Tibial nerve (tissue), 4 donors: ENCODE measurements at places on chromosomes 11 and 22. TPM values are rescaled to one million over a fixed set of nuclear protein-coding genes. Genes with fewer than 3 reads are reported as not detected.

Gene GLB1L2
- total RNA-seq: 2.0 TPM

DNA sequence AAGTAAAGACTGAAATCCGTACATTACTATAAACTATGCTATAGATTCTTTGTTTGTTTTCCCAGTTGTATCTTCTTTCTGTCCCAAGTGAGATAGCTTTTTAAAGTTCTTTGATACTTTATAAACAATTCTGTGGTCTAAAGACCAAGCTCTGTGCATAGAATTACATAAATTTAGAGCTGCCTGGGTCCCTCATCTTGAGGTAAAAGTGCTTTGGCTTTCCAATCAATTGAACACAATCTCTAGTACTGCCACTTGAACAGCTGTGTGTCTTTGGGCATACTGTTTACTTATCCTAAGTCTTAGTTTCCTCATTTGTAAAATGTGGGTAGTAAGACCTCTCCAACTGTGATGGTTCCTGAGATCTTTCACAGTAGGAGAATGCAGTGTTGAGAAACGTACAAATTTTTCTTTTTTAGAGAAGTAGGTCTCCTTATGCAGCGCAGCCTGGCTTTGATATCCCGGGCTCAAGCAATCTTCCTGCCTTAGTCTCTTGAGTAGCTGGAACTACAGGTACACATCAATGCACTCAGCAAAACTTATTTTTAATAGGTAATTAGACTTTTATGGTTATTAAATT, 2.5 kb upstream of the EED start:
- H3K36me3 ChIP-seq: no peaks in the 10 kb centered on the region

Gene SCN3B
- total RNA-seq: under 0.01 TPM

Gene ART1
- total RNA-seq: not detected

GRCh38 chr11:111523343-111523742, 8.8 kb downstream of the HOATZ start:
- H3K27me3 ChIP-seq: no peaks in the 10 kb centered on the region
- H3K4me1 ChIP-seq: no peaks in the 10 kb centered on the region
- H3K4me3 ChIP-seq: no peak overlapping the region

DNA sequence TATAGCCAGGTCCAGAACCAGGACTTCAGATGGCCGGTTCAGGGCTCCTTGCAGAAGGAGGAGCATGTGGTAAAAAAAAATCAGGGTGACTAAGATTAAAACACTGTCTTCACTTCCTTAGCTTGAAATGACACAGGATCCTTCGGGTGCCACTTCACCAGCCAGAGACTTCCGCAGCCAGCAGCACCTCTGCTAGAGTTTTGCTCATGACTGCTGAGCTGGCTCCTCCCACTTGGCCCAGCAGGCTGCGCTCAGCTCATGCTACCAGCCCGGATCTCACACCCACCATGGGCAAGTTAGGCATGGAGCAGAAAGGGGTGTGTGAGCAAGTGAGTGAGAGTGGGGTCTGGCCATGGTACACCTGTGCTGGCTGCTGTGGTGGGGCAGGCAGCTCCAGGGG, 6.6 kb upstream of the MS4A18 start:
- no peaks in the 10 kb centered on the region for H3K36me3 ChIP-seq
- H3K27me3 ChIP-seq: no peaks in the 10 kb centered on the region
- H3K4me1 ChIP-seq: no peaks in the 10 kb centered on the region
- no peak for DNase-seq
- H3K4me3 ChIP-seq: no peak overlapping the region

Gene RHOD
- total RNA-seq: 15.9 TPM

DNA sequence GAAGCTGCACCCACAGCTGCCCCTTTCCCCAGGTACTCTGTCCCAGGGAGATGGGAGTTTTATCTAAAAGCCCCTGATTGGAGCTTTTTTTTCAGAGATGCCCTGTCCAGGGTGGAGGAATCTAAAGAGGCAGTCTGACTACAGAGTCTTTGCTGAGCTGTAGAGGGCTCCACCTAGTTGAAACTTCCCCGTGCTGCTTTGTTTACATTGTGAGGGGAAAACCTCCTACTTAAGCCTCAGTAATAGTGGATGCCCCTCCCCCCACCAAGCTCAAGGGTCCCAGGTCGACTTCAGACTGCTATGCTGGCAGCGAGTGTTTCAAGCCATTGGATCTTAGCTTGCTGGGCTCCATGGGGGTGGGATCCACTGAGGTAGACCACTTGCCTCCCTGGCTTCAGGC, 470.1 kb upstream of the LARGE1 start:
- no peak for DNase-seq
- no peaks in the 10 kb centered on the region for H3K27me3 ChIP-seq
- H3K36me3 ChIP-seq: no peaks in the 10 kb centered on the region
- no peak overlapping the region for H3K27ac ChIP-seq
- no peaks in the 10 kb centered on the region for H3K4me1 ChIP-seq

DNA sequence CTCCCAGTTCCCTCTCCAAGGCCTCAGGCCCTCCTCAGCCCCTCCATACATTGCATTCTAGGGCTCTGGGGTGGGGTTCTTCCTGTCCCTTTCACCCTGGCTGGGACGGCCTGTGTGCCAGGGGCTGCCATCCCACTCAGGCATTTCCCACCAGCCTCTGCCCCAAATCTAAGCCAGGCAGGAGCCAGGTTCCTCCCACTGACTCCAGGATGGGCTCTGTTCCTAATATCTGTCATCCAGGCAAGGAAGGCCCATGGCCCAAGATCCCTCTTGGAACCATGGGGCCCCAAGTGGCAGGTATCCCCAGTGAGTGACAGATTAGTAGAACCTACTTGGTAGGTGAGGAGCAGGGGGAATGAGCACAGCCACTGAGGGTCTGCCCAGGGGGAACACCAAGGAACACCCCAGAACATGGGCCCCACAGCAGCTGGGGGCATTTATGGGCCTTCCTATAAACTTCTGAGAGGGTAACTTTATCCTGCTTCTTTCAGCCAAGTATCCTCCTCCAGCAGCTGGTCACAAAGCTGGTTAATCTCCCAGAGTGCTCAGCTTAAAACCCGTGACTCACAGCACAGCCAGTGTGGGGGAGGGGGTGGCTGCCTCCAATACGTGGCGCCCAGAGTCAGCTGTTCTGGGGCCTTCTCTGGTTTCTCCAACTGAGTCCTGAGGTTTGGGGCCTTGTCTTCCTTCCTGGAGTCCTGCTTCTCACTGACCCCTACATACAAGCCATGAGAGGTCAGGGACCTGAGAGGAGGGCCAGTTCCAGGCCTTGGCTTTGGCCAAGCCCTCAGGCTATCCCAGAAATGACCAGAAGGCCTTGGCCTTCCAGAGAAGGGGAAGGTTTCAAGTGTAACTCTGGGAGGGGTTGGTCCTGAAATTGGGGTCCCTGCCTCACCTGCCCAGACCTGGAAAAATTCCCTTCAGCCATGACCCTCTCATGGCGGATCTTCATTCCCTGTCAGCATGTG, 19.9 kb upstream of the MYOD1 start:
- H3K27me3 ChIP-seq: peaks cover 24% of the 10 kb centered on the region
- no peaks in the 10 kb centered on the region for H3K4me1 ChIP-seq
- no peak overlapping the region for H3K4me3 ChIP-seq
- H3K36me3 ChIP-seq: no peaks in the 10 kb centered on the region

Gene OR8D1
- not detected for total RNA-seq

Gene CHST1
- total RNA-seq: 1.7 TPM

- H3K27me3 ChIP-seq: no peaks in the 10 kb centered on the region
- H3K36me3 ChIP-seq: no peaks in the 10 kb centered on the region
- no peak overlapping the region for H3K27ac ChIP-seq
- no peak overlapping the region for H3K4me3 ChIP-seq
- no peaks in the 10 kb centered on the region for H3K4me1 ChIP-seq
Observed at GRCh38 chr22:49641770-49642313, 185.8 kb downstream of the BRD1 start.

DNA sequence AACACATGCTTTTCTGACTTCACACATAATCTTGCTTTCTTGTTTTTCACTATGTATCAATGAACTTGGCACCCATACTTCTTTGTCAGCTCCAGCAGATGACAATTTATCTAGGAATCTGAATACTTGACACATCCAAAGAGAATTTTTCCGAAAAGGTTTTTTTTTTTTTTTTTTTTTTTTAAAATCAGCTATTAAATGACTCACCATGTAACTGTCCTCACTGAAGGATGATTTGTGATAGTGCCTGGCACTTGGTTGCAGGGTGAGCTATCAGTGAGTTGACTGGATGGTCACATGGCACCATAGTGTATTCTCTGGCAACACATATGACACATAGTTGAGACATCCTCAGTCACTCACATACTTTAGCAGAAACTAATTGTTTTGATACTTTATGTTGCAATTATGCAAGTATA, 133.4 kb upstream of the E2F8 start:
- H3K36me3 ChIP-seq: no peaks in the 10 kb centered on the region
- no peak overlapping the region for H3K27ac ChIP-seq
- no peak for DNase-seq
- H3K4me1 ChIP-seq: peaks cover 16% of the 10 kb centered on the region
- H3K27me3 ChIP-seq: no peaks in the 10 kb centered on the region

- H3K4me3 ChIP-seq: no peak overlapping the region
- H3K27me3 ChIP-seq: no peaks in the 10 kb centered on the region
- no peak overlapping the region for H3K27ac ChIP-seq
- DNase-seq: no peak
Observed at GRCh38 chr11:8070417-8071115, 10.4 kb upstream of the TUB start.

Gene SAA4
- not detected for total RNA-seq

DNA sequence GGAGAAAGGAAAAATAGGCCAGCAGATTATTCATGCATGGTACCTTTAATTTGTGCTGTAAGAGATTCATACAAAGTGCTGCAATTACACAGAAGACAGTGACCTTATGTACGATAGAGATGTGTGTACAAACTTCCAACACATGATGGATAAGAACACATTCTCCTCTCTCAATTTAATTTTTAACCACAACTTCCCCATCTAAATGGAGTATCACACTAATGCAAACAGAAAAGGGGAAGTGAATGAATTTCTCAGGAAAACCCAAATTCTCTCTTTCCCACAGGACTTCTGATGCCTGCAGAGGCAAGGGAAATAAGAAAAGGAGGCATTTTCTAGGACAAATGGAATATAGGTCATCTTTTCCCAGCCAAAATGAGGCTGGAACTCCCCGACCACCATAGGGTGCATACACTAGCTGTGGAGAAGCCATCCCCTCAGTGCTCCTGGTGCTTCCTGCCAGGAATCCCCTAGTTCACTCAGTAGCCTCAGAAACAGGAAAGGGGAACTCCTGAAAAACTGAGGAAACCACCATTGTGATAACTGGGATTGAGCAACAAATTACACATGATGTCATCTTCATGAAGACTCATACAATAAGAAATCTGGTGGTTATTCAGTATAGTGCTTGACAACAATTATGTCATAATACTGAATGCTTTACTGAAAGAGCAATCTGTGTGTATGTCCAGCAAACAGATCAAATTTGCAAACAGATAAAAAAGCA, 22.4 kb downstream of the MMP10 start:
- no peaks in the 10 kb centered on the region for H3K4me1 ChIP-seq
- no peaks in the 10 kb centered on the region for H3K36me3 ChIP-seq
- DNase-seq: no peak

Gene AQP11
- 0.78 TPM for total RNA-seq

- no peak overlapping the region for H3K4me3 ChIP-seq
- H3K4me1 ChIP-seq: no peaks in the 10 kb centered on the region
- DNase-seq: no peak
- no peaks in the 10 kb centered on the region for H3K36me3 ChIP-seq
Observed at GRCh38 chr22:27715106-27715505, 86.5 kb downstream of the MN1 start.

- DNase-seq: no peak
- H3K4me3 ChIP-seq: no peak overlapping the region
- no peaks in the 10 kb centered on the region for H3K27me3 ChIP-seq
Observed at GRCh38 chr11:48538991-48539390, 50.4 kb downstream of the OR4A47 start.

DNA sequence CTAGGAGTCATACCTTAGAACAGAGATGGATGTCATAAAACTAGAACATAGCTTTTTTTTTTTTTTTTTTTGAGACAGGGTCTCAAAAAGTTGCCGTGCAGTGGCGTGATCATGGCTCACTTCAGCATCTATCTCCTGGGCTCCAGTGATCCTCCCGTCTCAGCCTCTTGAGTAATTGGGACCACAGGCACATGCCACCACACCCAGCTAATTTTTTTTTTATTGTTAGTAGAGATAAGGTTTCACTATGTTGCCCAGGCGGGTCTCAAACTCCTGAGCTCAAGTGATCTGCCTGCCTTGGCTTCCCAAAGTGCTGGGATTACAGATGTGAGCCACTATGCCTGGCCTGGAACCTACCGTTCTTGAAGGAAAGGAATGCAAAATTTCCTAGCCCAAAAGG, 8.8 kb upstream of the CEP295 start:
- H3K27ac ChIP-seq: no peak overlapping the region
- H3K27me3 ChIP-seq: peaks cover 6% of the 10 kb centered on the region
- no peaks in the 10 kb centered on the region for H3K36me3 ChIP-seq
- no peaks in the 10 kb centered on the region for H3K4me1 ChIP-seq
- no peak overlapping the region for H3K4me3 ChIP-seq

- H3K4me1 ChIP-seq: peaks cover 13% of the 10 kb centered on the region
- peak overlapping the region; percentile 70 for H3K4me3 ChIP-seq
- DNase-seq: no peak
- peaks cover 22% of the 10 kb centered on the region for H3K36me3 ChIP-seq
- H3K27ac ChIP-seq: peak overlapping the region; percentile 94
Observed at GRCh38 chr11:65262381-65262680, 569 bp downstream of the POLA2 start.
